Lung (tissue), 17 donors: ENCODE measurements at places on chromosomes 4 and X. TPM values are rescaled to one million over a fixed set of nuclear protein-coding genes. Genes with fewer than 3 reads are reported as not detected.

Gene H2BW2
- polyA plus RNA-seq: not detected

Gene ANOS1
- 6.0 TPM for polyA plus RNA-seq

Gene POU4F2
- polyA plus RNA-seq: not detected

Gene CAPN6
- 0.25 TPM for polyA plus RNA-seq

Gene KLHL4
- 0.24 TPM for polyA plus RNA-seq

Gene RPS6KA6
- 0.61 TPM for polyA plus RNA-seq
